ENCODE measurements at places on chromosomes 3 and 15. TPM values are rescaled to one million over a fixed set of nuclear protein-coding genes. Genes with fewer than 3 reads are reported as not detected.

DCBLD2 gene
- total RNA-seq = 26.9 TPM

AMOTL2 gene
- total RNA-seq = 46.5 TPM

GOLGA6L9 gene
- 5.6 TPM for total RNA-seq

PIGX gene
- 35.7 TPM for total RNA-seq

CP gene
- total RNA-seq = 0.44 TPM

TMC3 gene
- not detected for total RNA-seq

EXD1 gene
- total RNA-seq = not detected
